Hepatic stellate cell (primary cell): ENCODE measurements at places on chromosomes 16 and 17.

- DNase-seq, result no peak
Measured at GRCh38 chr16:264440-264951, 11.2 kb downstream of the RGS11 start.

- DNase-seq, result no peak
Measured at GRCh38 chr17:58694302-58694701, 1.9 kb downstream of the RAD51C start.

GRCh38 chr17:12021623-12022140, 1.0 kb downstream of the MAP2K4 start:
- DNase-seq, result no peak

GRCh38 chr17:10415161-10415560, 6.6 kb downstream of the MYH8 start:
- no peak for DNase-seq

GRCh38 chr16:56994311-56994710, 5.0 kb downstream of the NLRC5 start:
- no peak for DNase-seq
